ENCODE measurements at places on chromosomes 7 and 10. TPM values are rescaled to one million over a fixed set of nuclear protein-coding genes. Genes with fewer than 3 reads are reported as not detected.

TAS2R41 gene
- total RNA-seq = 0.29 TPM

SP8 gene
- total RNA-seq = not detected

HOXA5 gene
- not detected for total RNA-seq

GRCh38 chr10:123354521-123354920 is 200.3 kb downstream of the BUB3 start:
- H3K27me3 ChIP-seq = peaks cover 2% of the 10 kb centered on the region
- no peaks in the 10 kb centered on the region for H3K36me3 ChIP-seq
- no peak for DNase-seq
- no peak overlapping the region for H3K4me3 ChIP-seq
- no peak overlapping the region for H3K27ac ChIP-seq

OR2A7 gene
- 3.5 TPM for total RNA-seq

CYP2C18 gene
- total RNA-seq = not detected

GRCh38 chr10:33365871-33366411 is 31.5 kb upstream of the NRP1 start:
- no peak overlapping the region for H3K27ac ChIP-seq
- peaks cover 7% of the 10 kb centered on the region for H3K27me3 ChIP-seq
- no peak overlapping the region for H3K4me3 ChIP-seq
- peaks cover 13% of the 10 kb centered on the region for H3K4me1 ChIP-seq
- H3K36me3 ChIP-seq = no peaks in the 10 kb centered on the region

TRDMT1 gene
- total RNA-seq = 17.2 TPM

GRCh38 chr7:64686493-64687184 is 20.7 kb downstream of the ZNF107 start:
- H3K36me3 ChIP-seq = peaks cover 28% of the 10 kb centered on the region
- no peak for DNase-seq
- H3K27me3 ChIP-seq = no peaks in the 10 kb centered on the region
- H3K4me1 ChIP-seq = peaks cover 26% of the 10 kb centered on the region

GRCh38 chr7:14604606-14605005 is 297.9 kb downstream of the DGKB start:
- H3K4me3 ChIP-seq = no peak overlapping the region
- no peak for DNase-seq
- no peaks in the 10 kb centered on the region for H3K27me3 ChIP-seq
- H3K4me1 ChIP-seq = no peaks in the 10 kb centered on the region
- no peaks in the 10 kb centered on the region for H3K36me3 ChIP-seq

C10orf105 gene
- 0.71 TPM for total RNA-seq

GRCh38 chr10:114068054-114068707 is 24.5 kb downstream of the ADRB1 start:
- H3K36me3 ChIP-seq = no peaks in the 10 kb centered on the region

DNA sequence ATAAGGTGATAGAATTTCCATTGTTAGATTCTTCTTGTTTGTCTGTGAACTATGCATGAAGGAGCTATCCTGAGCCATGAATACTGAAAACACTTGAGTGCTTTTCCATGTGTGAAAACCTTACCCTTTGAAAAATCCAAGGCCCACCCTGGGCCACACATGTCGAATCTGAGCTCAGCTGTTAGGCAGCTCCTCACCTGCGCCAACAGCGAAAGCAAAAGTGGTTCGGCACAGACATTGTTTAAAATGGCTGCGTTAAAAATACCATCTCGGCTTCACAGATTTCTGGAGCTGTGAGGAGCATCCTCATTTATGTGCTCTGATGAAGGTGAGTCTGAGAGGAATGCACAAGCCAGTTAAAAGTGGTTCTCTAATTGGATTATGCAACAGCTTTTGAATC is 137.7 kb downstream of the NEUROD6 start:
- no peaks in the 10 kb centered on the region for H3K36me3 ChIP-seq
- no peaks in the 10 kb centered on the region for H3K4me1 ChIP-seq
- DNase-seq = no peak
- no peak overlapping the region for H3K4me3 ChIP-seq

ZNF716 gene
- not detected for total RNA-seq

DNA sequence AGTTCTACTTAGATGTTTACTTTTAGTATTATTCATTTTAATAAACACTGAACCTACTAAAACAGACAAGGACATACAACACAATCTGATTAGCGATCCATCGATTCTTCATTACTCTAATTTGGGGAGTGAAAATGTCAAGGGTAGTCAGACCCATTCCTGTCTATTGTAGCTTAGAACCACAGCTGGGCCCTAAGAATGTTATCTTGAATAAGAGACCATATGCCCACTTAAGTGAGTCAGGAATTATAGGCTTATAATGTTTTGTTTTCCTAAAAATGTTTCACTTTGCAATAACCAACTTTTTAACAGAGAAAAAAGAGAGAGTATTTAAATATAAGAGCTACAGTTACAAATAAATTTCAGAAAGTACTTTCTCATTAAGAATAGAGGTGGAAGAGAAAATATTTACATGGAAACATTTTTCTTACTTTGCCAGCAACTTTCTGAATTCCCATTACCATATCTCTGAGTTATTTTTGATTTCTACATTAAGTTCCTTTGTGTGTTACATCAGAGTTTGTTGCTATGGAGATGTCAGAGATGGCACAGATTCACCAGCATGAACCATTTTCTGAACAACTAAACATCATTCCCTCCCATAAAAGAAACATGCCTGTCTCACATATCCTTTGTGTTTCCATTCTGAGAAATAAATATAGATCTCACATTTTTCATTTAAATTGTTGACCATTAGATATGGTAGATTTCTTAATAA is 75.4 kb upstream of the SLC13A1 start:
- no peaks in the 10 kb centered on the region for H3K4me1 ChIP-seq
- H3K36me3 ChIP-seq = no peaks in the 10 kb centered on the region
- H3K4me3 ChIP-seq = no peak overlapping the region
- no peak for DNase-seq
- H3K27ac ChIP-seq = no peak overlapping the region

EGR2 gene
- 0.92 TPM for total RNA-seq

FRAT1 gene
- total RNA-seq = 6.2 TPM

DNA sequence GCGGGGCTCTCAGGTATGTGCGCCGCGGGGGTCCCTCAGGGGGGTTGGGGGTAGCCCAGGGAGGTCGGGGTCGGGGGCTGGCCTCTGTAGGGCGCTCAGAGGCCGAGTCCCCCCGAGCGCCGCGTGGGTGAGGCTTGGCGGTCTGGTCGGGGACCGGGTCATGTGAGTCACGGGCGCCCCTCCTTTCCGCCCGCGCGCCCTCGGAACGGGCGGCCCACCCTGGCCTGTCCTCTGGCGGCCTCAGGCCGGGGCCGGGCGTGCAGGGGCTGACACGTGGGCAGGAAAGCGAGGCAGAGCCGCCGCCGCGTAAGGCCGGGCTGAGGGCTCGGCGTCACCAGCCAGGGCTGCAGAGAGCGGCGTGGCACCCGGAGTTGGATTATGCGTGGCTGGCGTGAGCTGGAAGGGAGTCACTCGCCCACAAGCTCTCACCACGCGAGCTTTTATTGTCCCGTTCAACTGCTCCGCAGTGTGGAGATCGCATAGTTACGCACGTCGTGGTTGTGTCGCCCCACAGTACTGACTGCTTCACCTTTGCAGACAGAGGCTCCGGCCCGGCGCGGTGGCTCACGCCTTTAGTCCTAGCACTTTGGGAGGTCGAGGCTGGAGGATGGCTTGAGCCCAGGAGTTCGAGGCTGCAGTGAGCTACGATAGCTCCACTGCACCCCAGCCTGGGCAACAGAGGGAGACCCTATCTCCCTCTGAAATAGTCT is 385 bp downstream of the SHLD2 start:
- peak overlapping the region; percentile 86 for H3K4me3 ChIP-seq
- H3K36me3 ChIP-seq = peaks cover 33% of the 10 kb centered on the region
- H3K27me3 ChIP-seq = no peaks in the 10 kb centered on the region
- H3K4me1 ChIP-seq = peaks cover 49% of the 10 kb centered on the region
- DNase-seq = peak; percentile 80

DNA sequence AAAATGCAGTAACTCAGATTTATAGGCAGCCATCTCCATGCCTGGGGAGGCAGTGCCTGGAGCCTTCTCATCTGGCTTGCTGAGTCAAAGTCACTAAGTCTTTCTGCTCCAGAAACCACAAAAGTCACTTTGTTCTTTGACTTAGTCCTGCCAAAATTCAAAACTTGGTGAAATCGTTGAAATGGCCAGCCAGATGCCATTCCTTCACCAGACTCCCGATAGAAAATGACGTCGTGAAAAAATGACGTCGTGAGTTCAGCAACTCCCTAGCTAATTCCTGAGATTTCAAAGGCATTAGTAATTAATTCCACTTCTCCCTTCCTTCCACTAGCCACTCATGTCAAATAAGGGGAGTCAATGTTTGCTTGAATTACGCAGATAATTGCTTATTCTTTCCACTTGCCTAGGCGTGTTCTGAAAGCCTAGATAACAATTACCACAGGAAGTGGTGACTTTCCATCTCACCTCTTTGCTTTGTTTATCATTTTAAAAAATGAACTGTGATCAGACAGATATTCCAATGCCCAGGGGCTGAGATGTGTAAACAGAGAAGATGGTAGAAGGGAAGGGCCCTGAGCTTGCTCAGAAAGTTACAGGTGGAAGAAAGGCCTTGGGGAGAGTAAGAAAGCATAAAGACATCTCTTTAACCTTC is 48.5 kb upstream of the OSBPL3 start:
- peak overlapping the region; percentile 53 for H3K4me3 ChIP-seq
- peak; percentile 53 for DNase-seq
- H3K4me1 ChIP-seq = peaks cover 41% of the 10 kb centered on the region
- H3K27me3 ChIP-seq = peaks cover 16% of the 10 kb centered on the region
- peaks cover 6% of the 10 kb centered on the region for H3K36me3 ChIP-seq
- H3K27ac ChIP-seq = peak overlapping the region; percentile 92

- H3K4me1 ChIP-seq = no peaks in the 10 kb centered on the region
- H3K27me3 ChIP-seq = no peaks in the 10 kb centered on the region
- no peak overlapping the region for H3K4me3 ChIP-seq
- DNase-seq = no peak
- no peaks in the 10 kb centered on the region for H3K36me3 ChIP-seq
These were observed 199.5 kb downstream of the LRRN3 start for GRCh38 chr7:111290419-111290818.

CTAGE6 gene
- total RNA-seq = 0.42 TPM

- no peak overlapping the region for H3K4me3 ChIP-seq
- no peak overlapping the region for H3K27ac ChIP-seq
These were observed 268.1 kb downstream of the CAMK1D start for GRCh38 chr10:12617191-12618175.

- H3K4me3 ChIP-seq = no peak overlapping the region
- H3K4me1 ChIP-seq = peaks cover 8% of the 10 kb centered on the region
- no peak for DNase-seq
- H3K27ac ChIP-seq = no peak overlapping the region
These were observed 35.9 kb downstream of the PTPRE start for GRCh38 chr10:127942811-127943210.

GRCh38 chr7:152411389-152411788 is 24.4 kb downstream of the KMT2C start:
- no peak overlapping the region for H3K4me3 ChIP-seq
- H3K27ac ChIP-seq = no peak overlapping the region
- H3K27me3 ChIP-seq = no peaks in the 10 kb centered on the region
- no peak for DNase-seq
- H3K4me1 ChIP-seq = peaks cover 2% of the 10 kb centered on the region
- H3K36me3 ChIP-seq = peaks cover 5% of the 10 kb centered on the region

GRCh38 chr10:32985341-32985764 is 27.3 kb upstream of the ITGB1 start:
- H3K27ac ChIP-seq = no peak overlapping the region
- DNase-seq = no peak
- peaks cover 26% of the 10 kb centered on the region for H3K4me1 ChIP-seq
- H3K36me3 ChIP-seq = no peaks in the 10 kb centered on the region

DNA sequence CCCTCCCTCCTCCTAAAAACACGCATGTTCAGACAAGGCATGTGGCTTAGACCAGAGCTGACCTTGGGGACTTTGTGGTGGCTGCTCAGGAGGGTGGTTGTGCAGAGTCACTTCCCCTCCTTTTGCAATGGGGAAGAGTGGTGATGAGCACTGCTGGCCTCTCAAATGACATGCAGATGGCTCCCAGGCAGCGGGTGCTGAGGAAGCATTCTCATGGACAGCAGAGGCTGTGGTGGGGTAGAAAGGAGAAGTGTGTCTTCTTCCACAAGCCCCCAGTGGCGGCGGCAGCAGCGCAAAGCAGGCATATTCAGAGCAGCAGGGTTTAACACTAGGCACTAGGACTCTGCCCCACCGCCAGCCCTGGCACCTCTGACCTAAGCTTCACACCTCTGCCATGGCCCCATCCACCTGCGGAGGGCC is 105.9 kb upstream of the ANLN start:
- H3K27me3 ChIP-seq = no peaks in the 10 kb centered on the region
- no peak overlapping the region for H3K4me3 ChIP-seq
- H3K36me3 ChIP-seq = peaks cover 7% of the 10 kb centered on the region
- H3K27ac ChIP-seq = peak overlapping the region; percentile 70

ICA1 gene
- total RNA-seq = 1.5 TPM

DDC gene
- not detected for total RNA-seq

GRCh38 chr7:130294314-130294713 is 1.4 kb downstream of the CPA4 start:
- no peak overlapping the region for H3K4me3 ChIP-seq
- no peak overlapping the region for H3K27ac ChIP-seq
- DNase-seq = no peak
- H3K4me1 ChIP-seq = no peaks in the 10 kb centered on the region
- H3K36me3 ChIP-seq = no peaks in the 10 kb centered on the region

Data from activated CD4-positive, alpha-beta T cell treated with anti-CD3 and anti-CD28 coated beads, Interleukin-2, amount 10 ng/mL, durations not matched to agents 7 days and 5 days (primary cell).